Activated T-helper 2 cell treated with anti-CD3 and anti-CD28 coated beads, Interferon-gamma antibody, Interleukin-2, Interleukin-4, amounts not matched to agents 10 μg/mL and 5 μg/mL and 100 μg/mL, durations not matched to agents 14 hours and 24 hours and 36 hours (primary cell): ENCODE measurements at places on chromosomes 13 and 19. TPM values are rescaled to one million over a fixed set of nuclear protein-coding genes. Genes with fewer than 3 reads are reported as not detected.

The ZNF681 gene
- total RNA-seq: 3.1 and 3.5 TPM in 2 replicates

The CDC16 gene
- total RNA-seq: 80.4 and 86.1 TPM in 2 replicates

The RUBCNL gene
- total RNA-seq: 0.76 and 1.1 TPM in 2 replicates

The C5AR1 gene
- 1.1 and 1.2 TPM in 2 replicates for total RNA-seq

The CHST8 gene
- total RNA-seq: not detected in 2 replicates

- DNase-seq: no peak
Measured at GRCh38 chr13:79282976-79283375, 123.1 kb downstream of the RBM26 start.

DNA sequence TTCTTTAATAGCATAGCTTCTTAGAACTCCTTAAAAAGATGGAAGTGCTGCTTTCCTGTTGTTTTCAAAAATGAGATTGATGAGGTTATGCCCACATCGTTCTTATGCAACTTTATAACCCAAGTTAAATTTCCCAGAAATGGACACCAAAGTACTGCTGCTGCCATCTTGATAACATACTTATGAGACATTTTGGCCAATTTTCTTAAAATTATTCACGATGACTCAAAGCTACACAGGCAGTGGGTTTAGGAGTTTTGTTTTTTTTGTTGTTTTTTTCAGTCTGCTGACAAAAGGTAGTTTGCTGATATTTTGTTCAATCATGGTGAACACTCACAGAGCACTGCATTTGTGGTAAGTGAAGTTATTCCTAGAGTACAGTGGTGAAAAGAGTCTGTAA lies 54.9 kb upstream of the RFC3 start:
- DNase-seq: no peak

- no peak for DNase-seq
Measured at GRCh38 chr13:18947376-18947977, 234.1 kb downstream of the TUBA3C start.

- DNase-seq: no peak
Measured at GRCh38 chr13:54950546-54950945, 1921.9 kb downstream of the OLFM4 start.

DNA sequence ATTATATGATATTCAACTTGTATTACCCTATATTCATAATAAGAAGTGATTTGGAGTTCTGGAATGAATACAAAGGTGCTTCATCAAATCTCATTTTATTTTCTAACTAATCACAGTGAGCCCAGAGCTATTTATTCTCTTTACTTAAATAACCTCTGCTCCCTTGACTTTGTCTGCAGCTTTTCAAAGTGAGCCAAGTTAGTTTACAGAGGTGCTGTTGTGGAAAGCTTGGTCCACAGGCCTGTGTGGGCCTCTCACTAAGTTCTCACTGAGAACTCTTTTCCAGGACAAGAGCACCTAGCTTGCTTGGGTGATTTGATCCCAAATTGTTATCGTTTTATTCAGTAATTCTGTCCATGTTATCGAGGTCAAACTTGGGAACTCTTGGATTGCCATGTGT lies 319.3 kb downstream of the RFC3 start:
- no peak for DNase-seq

DNA sequence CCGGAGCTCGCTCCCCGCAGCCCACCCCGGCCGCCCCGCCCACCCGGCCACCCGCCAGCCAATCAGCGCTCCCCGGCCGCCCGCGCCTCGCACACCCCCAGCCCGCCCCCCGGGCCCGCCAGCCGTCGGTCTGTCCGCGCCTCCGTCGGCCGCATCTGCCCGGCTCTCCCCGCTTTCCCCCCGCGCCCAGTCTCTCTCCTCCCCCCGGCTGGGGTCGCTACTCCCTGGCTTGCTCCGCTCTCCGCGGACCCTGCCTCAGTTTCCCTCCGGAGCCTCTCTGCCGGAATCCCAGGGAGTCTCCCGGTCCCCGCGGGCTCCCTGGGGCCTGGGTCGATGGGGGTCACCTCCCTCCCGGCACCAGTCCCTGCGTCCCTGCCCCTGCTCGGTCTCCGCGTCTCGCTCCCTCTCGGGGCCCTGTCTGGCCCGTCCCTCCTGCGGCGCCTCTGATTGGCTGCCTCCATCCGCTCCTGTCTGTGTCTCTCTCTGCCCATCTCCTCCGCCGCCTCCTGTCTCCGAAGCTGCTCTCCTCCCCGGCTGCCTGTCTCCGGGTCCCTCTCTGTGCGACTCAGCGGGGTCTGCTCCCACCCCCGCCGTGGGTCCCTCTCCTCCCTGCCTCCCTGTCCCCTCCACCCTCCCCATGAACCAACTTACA lies 484 bp downstream of the IL11 start:
- no peak for DNase-seq
